ENCODE measurements at places on chromosomes 5 and 9.
A peak's percentile ranks its signal among the peaks of the same experiment; 100 is the strongest.

DNA sequence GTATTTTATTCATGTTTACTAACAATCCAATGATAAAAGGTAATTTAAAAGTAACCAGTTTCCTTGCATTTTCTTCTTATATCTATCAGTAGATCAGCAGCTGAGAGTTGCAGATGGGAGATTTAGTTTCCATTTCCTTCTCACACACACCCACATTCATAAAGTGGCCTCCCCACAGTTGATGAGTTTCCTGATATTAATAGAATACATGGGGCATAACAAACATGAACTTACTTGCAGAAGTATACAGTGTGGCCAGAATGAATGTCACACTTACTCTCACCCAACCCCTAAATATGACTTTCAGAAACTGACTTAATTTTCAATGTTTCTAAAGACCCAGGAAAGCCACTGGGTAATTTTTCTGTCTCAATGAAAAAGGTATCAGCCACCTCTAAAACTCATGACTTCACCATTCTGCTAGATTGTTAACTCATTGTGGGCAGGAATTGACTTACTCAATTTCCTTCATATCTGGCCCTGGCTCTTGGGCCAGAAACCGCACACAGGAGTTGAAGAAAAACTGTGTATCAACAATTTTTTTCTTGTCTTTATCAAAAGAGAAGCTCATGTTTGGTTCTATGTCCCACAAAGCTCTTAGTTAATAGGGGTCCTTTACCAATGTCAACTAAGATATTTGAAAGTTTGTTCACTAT, 63.5 kb upstream of the OSMR start:
- no peak for DNase-seq

- DNase-seq, result no peak
Observed at GRCh38 chr5:89106480-89106879, 223.5 kb upstream of the MEF2C start.

- no peak for DNase-seq
Observed at GRCh38 chr5:10018201-10019069, 231.3 kb downstream of the ATPSCKMT start.

DNA sequence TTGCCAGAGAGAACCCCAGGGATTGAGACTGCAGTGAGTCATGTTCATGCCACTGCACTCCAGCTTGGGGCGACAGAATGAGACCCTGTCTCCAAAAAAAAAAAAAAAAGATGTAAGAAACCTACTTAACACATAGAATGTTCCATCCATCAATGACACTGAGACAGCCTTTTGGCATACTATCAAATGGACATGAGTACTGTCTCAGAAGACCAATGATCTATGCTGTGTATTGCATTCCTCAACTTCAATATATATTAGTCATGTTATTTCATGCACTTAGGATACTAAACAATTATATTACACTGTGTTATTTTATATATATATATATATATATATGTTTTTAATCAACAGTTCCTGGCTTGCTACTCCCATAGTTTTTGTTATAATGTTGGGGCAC, 57.1 kb upstream of the ANKH start:
- DNase-seq, result no peak

DNA sequence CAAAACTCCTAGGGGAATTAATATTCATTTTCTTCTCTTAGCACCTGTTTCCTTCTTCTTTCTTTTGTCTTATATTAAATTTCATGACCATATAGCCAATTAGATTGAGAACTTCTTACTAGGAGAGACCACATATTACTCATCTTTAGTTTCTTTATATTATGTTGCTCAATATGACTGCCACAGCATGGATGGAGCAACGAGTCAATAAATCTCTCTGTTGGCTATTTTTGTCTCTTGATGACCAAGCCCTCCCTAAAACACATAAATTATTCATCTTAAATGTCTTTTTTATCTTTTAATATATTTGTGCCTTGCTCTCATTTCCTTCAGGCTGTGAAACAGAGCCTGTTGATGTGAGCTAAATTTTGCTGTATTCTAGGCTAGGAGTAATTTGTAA, 123.0 kb downstream of the ADAMTSL1 start:
- DNase-seq, result no peak

GRCh38 chr5:164504141-164504772, 998.8 kb downstream of the MAT2B start:
- peak; percentile 19 for DNase-seq

DNA sequence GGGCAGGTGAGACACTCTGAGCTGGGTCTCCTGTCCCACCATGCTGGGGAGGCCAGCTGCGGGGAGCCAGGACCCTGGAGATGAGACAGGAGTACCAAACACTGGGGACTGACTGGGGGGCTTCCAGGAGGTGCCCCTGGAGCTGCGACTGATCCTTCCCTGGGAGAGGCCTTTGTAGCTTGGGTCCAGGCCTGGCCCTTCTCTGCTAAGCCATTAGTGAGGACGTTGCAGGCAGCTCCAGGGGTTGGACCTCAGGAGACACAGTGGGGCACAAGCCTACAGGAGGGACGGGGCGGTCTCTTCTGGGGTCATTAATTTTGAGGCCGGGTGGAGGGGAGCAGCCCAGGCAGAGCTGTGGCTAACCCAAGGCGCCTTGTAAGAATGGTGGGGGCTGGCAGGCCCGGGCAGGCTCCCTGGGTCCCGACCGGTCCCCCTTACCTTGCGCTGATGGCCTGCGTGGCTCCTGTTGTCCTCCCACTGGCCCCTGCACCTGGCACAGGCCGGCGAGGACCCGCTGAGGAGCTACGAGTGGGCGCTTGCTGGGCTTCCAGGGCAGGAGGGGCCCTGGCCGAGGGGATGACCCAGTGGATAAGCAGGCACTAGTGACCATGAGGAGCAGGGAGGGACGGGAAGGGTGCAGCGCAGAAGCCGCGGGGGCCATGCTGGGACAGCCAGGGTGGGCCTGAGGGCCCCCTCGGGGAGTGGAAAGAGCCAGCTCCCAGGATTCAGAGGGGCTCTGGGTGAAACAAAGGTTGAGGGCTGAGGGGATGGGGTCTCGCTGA, 5.1 kb downstream of the MRPS2 start:
- no peak for DNase-seq

DNA sequence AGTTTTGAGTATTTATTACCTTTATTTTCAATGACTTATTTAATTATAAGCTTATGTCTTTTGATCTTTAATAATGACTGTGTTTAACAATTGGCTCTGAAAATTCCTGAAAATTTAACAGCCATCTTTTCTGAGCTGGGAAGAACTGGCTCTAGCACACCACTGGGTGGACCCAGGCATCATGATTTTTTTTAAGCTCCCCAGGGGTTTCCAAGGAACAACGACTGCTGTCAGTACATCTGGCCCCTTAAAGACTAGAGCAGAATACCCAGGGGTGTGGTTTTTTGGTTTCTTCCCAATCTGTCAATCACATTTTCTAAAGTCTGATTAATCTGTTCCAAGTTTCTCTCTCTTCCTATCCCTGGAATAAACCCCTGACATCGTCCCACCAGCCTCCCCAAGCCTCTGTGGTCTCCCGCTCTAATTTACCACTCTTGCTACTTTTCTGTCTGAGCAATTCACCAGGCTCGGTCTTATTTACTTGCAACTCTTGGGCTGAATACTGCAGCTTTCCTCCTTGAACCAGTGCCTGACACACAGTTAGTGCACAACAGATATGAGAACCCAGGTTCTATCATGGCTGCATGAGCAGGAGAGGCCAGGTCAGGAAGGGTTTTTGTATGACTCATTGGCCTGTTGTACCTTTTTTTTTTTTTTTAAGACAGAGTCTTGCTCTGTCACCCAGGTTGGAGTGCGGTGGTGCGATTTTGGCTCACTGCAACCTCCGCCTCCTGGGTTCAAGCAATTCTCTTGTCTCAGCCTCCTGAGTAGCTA, 321.9 kb downstream of the ZSWIM6 start:
- DNase-seq, result no peak

DNA sequence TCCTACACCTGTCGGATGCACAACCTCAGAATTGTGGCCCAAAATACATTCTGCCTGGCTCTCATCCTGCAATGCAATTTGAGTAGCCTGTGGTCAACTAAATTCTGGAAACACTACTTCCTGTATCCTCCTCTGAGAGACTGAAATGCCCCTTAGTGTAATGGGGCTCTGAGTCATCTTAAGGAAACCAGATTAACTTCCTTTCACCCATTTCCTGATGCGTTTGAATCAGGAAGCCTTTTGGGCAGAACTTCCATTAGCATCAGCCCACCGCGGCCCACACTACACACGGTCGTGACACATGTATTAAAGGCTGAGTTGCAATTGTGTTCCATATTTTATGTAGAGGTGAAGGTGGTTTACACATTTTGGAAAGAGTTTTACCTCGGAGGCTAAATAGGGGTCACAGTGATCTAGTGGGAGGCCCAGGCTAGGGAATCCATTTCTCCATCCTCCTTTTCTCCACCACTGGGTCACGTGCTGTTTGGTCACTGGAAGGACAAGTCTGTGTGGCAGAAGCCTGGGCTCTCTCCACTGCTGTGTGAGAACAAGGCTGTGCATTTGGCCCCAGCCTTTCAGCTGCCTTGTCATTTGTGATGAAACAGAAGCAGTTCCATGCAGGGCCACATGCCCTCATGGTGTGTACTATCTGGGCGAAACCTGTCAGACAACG, 55.9 kb downstream of the DAP start:
- DNase-seq, result no peak

- DNase-seq, result no peak
Observed at GRCh38 chr5:128674837-128675446, 136.9 kb upstream of the FBN2 start.

- DNase-seq, result no peak
Observed at GRCh38 chr5:68419637-68420452, 204.3 kb downstream of the PIK3R1 start.

DNA sequence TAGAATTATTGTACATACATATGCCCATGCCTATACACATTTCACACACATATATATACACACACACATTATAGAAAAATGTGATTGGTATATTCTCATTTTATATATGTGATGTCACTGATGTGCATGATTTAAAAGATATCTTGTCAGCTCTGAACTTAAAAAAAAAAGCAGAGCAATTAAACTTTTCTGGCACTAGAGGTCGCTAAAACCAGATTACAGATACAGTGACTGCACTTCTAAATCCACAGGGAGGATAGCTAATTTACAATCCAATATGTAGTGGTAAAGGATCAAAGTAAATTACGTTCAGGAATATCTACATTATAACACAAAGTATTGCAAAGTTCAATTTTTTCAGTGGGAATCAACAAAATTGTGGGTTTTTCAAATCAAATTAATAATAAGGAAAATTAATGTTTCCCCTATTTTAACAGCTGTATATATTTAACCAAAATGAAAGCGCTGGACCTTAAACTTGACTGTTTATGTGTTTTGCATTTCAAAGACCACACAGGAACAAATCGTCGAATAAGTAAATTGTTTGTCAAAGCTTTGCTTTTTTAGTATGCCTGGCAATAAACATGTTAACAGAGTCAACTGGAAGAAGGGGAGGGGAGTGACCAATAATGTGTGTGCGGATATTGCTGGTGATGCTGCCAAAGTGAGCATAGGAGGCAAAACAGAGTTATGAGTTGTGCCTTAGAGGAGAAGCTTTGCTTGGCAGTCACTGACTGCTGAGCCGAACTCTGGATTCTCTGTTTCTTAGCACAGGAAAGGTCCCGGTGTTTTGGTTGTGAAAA, 1201.4 kb upstream of the C9orf72 start:
- peak; percentile 31 for DNase-seq

GRCh38 chr5:150353032-150353675, 4.3 kb upstream of the TCOF1 start:
- DNase-seq, result no peak

- no peak for DNase-seq
Observed at GRCh38 chr9:35070823-35071813, 1.3 kb downstream of the VCP start.

DNA sequence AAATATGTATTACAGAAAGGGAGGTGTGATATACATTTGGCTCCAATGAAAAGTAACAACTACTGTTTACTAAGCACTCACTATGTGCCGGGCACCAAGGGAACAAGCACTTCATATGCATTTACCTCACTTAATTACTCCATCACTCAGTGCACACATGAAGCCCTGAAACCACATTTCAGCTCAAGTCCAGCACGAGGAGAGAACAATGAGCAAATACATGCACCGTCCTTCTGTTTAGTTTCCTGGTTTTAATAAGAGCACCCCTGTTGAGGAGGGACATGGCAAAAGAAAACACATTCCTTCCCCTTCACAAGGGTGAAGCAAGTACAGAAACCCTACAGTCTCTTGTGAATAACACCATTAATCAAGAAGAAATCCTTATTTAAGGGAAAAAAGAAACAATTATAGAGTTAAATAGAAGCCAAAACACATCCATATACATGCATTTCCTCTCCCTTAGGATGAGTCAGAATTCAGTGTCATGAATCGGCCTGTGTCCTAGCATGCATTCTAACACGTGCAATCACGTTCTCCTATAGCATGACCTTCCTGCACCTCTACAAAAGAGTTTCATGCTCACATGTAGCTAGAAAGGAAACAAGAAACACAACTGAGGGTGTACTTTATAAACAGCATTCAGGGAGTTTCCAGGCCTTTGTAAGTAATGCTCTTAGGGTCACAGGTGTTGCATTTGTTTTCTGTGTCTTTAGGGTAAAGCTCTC, 411.6 kb downstream of the BNC2 start:
- peak; percentile 45 for DNase-seq

GRCh38 chr9:90340421-90340820, 302.2 kb downstream of the DIRAS2 start:
- DNase-seq, result no peak

DNA sequence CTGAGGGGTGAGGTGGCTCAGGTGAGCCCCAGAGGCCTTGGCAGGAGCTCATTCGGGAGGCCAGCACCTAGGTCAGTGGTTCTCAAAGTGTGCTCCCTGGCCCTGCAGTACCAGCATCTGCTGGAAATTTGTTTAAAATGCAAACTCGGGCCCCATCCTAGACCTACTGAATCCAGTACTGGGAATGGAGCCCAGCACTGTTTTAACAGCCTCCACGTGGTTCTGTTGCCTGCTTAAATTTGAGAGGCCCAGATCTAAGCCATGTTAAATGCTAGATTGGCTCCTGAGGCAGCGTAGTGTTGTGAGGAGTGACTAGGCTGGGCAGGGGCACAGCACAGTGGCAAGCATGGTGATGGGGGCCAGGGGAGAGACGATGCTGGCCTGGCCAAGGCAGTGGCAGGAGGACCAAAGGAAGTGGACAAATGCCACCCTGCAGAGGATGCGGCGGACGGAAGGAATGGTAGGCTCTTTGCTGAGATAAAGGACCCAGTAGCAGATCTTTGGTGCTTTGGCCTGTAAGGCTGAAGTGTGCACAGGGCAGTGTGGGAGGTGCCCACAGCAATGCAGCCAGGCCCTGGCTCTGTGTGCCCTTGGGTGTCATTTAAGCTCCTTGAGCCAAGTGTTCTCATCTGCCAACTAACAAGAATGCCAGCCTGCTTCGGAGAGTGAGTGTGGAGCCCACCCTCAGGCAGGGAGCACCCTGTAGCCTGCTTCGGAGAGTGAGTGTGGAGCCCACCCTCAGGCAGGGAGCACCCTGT, 4.2 kb downstream of the PRR7 start:
- DNase-seq, result no peak

GRCh38 chr9:20289423-20290010, 332.8 kb downstream of the MLLT3 start:
- DNase-seq, result no peak

GRCh38 chr9:99485459-99485858, 263.4 kb downstream of the SEC61B start:
- no peak for DNase-seq

All from NCI-H1436 (cell line).